ENCODE measurements at places on chromosomes 4 and X. TPM values are rescaled to one million over a fixed set of nuclear protein-coding genes. Genes with fewer than 3 reads are reported as not detected.

- no peak overlapping the region for H3K4me3 ChIP-seq
- H3K27ac ChIP-seq, result no peak overlapping the region
- H3K36me3 ChIP-seq, result no peaks in the 10 kb centered on the region
Observed at GRCh38 chrX:57595381-57595811, 3.6 kb downstream of the ZXDB start.

DNA sequence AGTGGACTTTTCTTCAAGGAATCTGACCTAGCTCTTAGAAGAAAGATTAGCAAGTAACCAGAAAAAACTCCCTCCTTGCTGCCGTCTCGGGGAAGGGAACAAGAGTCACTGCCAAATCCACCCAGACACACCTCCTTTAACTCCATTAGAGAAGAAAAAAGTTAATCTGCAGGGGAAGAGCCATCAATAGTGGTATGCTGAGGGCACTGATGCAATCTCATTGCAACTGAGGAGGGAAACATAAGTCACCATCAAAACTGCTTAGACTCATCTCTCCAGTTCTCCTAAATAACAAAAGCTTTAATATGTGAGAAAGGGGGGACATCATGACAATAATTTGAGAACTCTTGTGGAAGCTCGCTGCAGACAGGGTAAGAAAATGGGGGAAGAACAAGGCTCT, 49.3 kb upstream of the MAGED4B start:
- H3K4me3 ChIP-seq, result no peak overlapping the region
- DNase-seq, result no peak
- no peak overlapping the region for H3K27ac ChIP-seq
- no peaks in the 10 kb centered on the region for H3K4me1 ChIP-seq
- no peaks in the 10 kb centered on the region for H3K36me3 ChIP-seq

The SLC25A6 gene
- total RNA-seq, result 155 TPM

DNA sequence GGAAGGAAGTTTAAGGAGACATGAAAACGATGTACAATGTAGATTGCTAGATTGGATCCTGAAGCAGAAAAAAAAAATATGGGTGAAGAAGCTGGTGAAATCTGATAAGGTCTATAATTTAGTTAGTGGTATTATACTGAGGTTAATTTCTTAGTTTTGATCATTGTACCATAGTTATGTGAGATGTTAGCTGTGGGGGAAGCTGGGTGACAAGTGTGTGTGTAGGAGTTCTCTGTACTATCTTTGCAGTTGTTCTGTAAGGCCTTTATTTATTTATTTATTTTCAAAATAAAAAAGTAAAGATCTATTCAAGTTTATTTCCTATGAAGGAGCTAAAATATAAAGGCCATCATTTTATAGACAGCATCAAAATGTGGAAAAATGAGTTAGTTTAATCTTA, 12.5 kb upstream of the EXOC1 start:
- no peaks in the 10 kb centered on the region for H3K4me1 ChIP-seq
- no peak overlapping the region for H3K4me3 ChIP-seq
- DNase-seq, result no peak
- H3K27ac ChIP-seq, result no peak overlapping the region
- no peaks in the 10 kb centered on the region for H3K36me3 ChIP-seq

DNA sequence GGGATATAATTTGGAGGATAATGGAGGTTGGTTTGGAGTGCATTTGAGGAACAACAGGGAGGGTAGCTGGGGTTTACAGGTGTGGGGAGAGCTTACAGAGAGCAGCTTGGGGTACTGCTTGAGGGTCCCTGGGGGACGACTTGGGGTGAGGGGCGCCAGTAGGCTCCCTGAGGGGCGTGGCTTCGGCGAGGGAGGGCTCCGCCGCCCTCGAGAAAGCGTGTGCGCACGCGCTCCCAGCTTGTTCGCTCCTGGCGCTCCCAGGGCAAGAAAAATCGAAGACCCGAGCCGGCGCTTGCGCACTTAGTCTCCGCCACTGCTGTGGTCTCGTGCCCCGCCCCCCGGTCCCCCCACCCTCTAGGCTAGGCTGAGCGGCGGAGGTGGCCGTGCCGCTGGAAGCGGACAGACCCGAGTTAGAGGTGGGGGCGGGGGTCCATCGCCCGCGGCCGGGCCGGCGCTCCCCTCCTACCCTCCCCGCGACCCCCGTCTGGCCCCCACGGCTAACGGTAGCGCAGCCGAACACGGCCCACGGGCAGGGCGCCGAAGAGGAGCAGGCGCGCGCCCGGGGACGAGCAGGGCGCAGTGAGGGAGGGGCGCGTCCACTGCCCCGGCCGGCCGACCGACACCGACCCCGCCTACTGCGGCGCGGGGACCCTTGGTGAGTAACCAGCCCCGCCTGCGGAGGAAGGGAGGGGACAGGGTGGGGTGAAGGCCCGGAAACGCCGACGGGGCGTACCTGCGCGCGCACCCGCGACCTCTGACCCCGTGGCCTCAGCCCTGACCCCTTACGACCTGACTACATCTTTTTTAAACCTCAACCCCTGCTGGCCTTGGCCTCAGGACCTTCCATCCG, 5.4 kb upstream of the CCDC120 start:
- no peaks in the 10 kb centered on the region for H3K4me1 ChIP-seq
- peak overlapping the region; percentile 92 for H3K27ac ChIP-seq
- DNase-seq, result peak; percentile 62
- H3K4me3 ChIP-seq, result peak overlapping the region; percentile 42

DNA sequence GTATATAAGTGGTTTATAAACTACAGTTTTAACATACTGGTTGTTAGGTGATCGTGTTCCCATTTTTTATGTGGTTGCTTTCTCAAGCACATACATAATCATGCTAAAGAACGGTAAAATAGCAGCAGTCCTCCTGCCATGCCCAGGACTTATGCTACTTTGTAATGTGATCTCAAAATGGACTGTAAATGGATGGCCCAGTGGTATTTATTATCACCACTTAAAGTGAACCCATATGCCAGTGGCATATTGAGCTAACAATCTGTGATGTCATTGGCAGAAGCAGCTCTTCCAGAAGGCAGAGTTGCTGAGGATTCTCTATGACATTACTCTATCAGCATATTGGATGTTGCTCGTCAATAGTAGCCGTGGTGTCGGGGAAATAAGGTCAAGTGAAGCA, 28.6 kb downstream of the ANK2 start:
- no peaks in the 10 kb centered on the region for H3K36me3 ChIP-seq
- no peaks in the 10 kb centered on the region for H3K4me1 ChIP-seq
- H3K27ac ChIP-seq, result no peak overlapping the region

DNA sequence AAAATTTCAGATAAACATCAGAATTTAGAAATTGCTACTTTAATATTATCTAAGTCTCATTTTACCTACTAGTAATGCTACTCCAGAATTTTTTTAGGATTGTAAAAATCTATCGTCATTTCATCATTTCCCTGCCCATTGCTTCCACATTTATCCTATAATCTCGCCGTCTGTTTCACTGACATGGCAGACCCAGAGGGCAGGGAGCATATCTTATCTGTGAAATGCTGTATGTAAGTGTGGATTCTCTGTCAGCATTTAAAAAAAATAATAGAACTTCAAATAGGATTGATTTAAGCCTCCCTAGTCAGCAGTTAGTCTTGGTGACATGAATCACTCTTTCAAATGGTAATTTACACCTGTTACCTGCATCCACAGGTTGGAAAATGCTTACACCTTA, 314.4 kb downstream of the PCDH7 start:
- no peaks in the 10 kb centered on the region for H3K4me1 ChIP-seq
- H3K27ac ChIP-seq, result no peak overlapping the region

GRCh38 chrX:82703551-82703950, 804.5 kb upstream of the POU3F4 start:
- H3K36me3 ChIP-seq, result no peaks in the 10 kb centered on the region
- no peak overlapping the region for H3K4me3 ChIP-seq
- peaks cover 4% of the 10 kb centered on the region for H3K27me3 ChIP-seq
- DNase-seq, result no peak
- no peak overlapping the region for H3K27ac ChIP-seq

The RBM46 gene
- not detected for total RNA-seq

DNA sequence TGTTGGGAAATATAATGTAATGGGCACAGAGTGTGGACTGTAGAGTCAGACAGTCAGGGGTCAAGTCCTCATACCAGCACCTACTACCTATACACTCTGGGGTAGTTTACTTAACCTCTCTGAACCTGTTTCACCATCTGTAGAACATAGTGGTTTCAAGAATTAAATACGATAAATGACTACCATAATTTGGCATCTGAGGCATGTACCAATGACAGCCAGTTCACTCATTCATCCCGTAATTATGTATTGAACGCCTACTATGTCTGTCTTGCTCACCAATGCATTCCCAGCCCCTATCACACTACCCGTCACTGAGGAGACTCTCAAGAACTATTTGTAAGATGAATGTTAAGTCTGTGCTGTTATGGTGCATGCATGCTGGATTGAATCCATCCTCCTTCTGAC, 2.0 kb upstream of the FGB start:
- no peak overlapping the region for H3K27ac ChIP-seq
- no peak for DNase-seq
- no peaks in the 10 kb centered on the region for H3K4me1 ChIP-seq
- H3K27me3 ChIP-seq, result no peaks in the 10 kb centered on the region
- no peaks in the 10 kb centered on the region for H3K36me3 ChIP-seq

DNA sequence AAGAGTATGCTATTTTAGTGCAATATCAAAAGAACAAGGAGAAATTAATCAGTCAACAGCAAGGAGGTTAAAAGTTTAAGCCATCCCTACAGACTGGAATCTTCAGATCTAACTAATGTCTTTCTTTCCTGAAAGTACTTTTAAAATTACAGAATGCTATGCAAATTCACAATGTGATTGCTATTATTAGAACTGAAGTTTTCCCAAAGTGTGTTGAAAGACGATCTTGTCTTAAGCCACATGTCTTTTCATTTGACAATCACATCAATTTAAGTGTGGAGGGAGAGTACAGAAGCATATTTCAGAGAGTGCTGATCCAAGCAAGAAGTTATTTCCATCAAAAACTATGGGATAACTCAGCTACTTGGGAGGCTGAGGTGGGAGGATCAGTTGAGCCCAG, 64.7 kb upstream of the TNIP3 start:
- no peaks in the 10 kb centered on the region for H3K4me1 ChIP-seq
- H3K27me3 ChIP-seq, result no peaks in the 10 kb centered on the region
- no peaks in the 10 kb centered on the region for H3K36me3 ChIP-seq
- no peak overlapping the region for H3K4me3 ChIP-seq

- H3K4me1 ChIP-seq, result peaks cover 6% of the 10 kb centered on the region
- peak; percentile 31 for DNase-seq
- peak overlapping the region; percentile 21 for H3K4me3 ChIP-seq
Observed at GRCh38 chr4:7191546-7192251, 639 bp upstream of the SORCS2 start.

The GYPE gene
- not detected for total RNA-seq

The NAT8L gene
- 0.27 TPM for total RNA-seq

GRCh38 chr4:148077581-148077980, 345.7 kb downstream of the ARHGAP10 start:
- H3K4me1 ChIP-seq, result no peaks in the 10 kb centered on the region
- H3K27me3 ChIP-seq, result no peaks in the 10 kb centered on the region
- H3K4me3 ChIP-seq, result no peak overlapping the region
- H3K36me3 ChIP-seq, result no peaks in the 10 kb centered on the region
- DNase-seq, result no peak
- H3K27ac ChIP-seq, result no peak overlapping the region

DNA sequence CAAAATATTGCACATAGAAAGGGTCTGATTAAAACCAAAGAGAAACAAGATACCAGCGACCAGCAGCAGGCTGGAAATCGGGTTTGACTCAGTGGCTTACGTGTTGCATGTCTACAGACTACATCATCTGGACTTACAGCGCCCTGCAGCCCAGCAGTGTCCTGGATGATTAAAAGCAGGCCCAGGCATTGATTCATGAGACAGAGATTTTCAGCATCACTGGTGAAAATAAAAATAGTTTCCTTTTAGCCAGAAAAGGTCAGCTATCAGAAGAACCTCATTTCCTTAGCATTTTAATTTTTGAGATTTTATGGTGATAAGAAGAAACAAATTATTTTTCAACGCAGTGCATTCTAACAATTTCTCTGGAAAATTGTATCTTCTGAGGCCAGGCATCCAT, 190.6 kb downstream of the PTTG2 start:
- no peak overlapping the region for H3K4me3 ChIP-seq
- H3K27ac ChIP-seq, result no peak overlapping the region
- peaks cover 7% of the 10 kb centered on the region for H3K4me1 ChIP-seq
- no peak for DNase-seq

DNA sequence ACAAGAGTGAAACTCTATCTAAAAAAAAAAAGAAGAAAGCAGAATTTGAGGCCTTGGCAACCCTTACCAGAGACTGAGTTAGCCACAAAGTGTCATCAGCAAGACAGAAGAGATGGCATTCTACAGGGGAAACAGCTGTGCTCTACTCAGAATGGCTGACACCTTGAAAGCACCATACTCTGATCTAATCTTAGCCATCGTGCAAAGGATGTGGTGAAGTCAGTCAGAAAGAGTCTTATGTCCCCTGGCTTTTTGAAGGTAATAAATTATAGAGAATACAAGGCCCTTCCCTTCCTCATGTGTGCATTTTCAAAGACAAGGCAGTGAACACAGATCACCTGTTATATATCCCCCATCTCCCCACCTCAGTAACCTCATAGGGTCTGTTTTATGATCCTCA, 13.2 kb downstream of the CLNK start:
- no peak overlapping the region for H3K27ac ChIP-seq
- no peaks in the 10 kb centered on the region for H3K27me3 ChIP-seq
- no peak overlapping the region for H3K4me3 ChIP-seq
- no peak for DNase-seq

DNA sequence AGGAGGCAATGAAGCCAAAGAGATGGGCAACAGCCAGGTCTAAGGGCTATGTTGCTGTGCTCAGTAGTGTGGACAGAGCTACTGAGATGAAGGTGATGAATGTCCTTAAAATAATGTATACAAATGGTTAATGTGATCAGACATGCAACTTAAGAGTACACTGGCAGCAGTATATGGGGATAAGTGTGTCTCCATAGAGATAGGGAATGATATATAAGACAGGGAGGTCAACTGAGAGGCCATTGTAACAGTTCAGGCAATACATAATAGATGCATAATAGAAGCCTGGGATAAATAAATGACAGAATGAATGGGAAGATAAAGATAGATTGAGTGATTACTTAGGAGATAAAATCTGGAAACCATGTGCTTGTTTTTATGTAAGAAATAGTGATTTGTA, 250.0 kb downstream of the CFAP299 start:
- H3K4me3 ChIP-seq, result no peak overlapping the region
- no peaks in the 10 kb centered on the region for H3K4me1 ChIP-seq
- H3K27ac ChIP-seq, result no peak overlapping the region
- no peak for DNase-seq
- no peaks in the 10 kb centered on the region for H3K36me3 ChIP-seq

DNA sequence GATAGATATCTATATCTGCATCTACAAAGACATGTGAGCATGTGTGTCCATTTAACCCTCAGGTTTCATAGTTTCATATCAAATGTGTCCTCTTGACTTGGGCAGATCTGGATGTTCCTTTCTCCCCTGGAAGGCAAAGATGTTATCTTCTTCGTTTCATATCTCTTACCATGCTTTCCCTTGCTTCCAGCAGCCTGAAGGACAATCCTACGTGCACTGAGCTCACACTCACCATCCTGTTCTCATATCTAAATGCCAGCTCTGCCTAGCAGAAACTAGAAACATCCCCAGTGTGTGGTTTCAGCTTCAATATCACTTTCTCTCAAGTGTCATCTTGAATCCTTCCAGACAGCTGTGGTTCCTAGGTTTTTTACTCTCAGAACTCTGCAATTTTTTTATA, 66.2 kb downstream of the ZAR1 start:
- no peaks in the 10 kb centered on the region for H3K36me3 ChIP-seq
- no peak overlapping the region for H3K27ac ChIP-seq
- DNase-seq, result no peak
- no peaks in the 10 kb centered on the region for H3K27me3 ChIP-seq
- no peaks in the 10 kb centered on the region for H3K4me1 ChIP-seq

All from uterus (tissue), 4 donors.